ENCODE measurements at places on chromosomes 2 and 18. TPM values are rescaled to one million over a fixed set of nuclear protein-coding genes. Genes with fewer than 3 reads are reported as not detected.
A peak's percentile ranks its signal among the peaks of the same experiment; 100 is the strongest.

- H3K27ac ChIP-seq = no peak overlapping the region
- peaks cover 91% of the 10 kb centered on the region for H3K4me1 ChIP-seq
- H3K27me3 ChIP-seq = no peaks in the 10 kb centered on the region
- H3K36me3 ChIP-seq = peaks cover 2% of the 10 kb centered on the region
- DNase-seq = no peak
Observed at GRCh38 chr2:46336283-46336959, 39.2 kb downstream of the EPAS1 start.

DNA sequence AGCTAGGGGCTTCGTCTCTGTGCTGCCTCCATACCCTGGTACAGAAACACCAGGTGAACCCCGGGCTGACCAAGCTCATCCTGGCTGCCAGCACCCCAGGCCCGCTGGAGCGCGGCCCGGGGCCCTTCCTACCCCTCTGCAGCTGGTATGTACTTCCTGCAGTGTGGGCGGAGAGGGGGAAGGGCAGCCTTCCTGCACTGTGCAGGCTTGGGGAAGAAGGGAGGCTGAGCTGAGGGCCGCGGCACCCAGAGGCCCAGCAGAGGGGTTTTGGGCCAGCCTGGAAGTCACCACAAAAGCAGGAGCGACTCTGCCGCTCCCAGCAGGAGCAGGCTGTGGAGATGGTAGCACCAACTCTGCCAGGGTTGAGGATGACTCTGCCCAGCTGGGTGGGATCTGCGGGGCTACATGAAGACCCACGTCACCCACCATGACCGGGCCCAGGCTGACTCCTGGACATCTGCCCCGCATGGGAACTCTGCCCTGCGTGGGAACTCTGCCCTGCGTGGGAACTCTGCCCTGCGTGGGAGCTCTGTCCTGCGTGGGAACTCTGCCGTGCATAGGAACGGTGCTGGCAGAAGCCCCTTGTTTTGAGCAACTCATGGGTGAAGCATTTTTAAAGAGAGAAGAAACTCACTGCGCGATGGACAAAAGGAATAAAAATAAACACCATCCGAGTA is 273.3 kb downstream of the NDUFA10 start:
- H3K36me3 ChIP-seq = no peaks in the 10 kb centered on the region
- no peak for DNase-seq

DNA sequence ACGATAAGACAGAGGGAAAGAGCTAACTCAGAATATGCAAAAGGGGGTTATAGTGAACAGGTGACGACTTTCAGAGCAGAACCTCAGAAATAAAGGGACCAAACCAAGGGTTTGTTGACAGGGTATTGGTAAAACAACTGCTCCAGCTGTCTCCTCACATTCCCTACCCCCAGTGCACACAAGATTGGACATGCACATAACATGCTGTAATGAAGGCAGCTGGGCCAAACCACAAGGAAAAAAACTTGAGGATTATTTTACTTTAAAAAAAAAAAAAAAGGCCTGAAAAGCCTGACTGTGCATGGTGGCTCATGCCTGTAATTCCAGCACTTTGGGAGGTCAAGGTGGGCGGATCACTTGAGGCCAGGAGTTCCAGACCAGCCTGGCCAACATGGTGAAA is 3.5 kb downstream of the RBM43 start:
- H3K27me3 ChIP-seq = peaks cover 2% of the 10 kb centered on the region
- DNase-seq = no peak
- peaks cover 19% of the 10 kb centered on the region for H3K4me1 ChIP-seq
- no peak overlapping the region for H3K4me3 ChIP-seq
- no peak overlapping the region for H3K27ac ChIP-seq
- no peaks in the 10 kb centered on the region for H3K36me3 ChIP-seq

- H3K27ac ChIP-seq = no peak overlapping the region
- H3K4me3 ChIP-seq = no peak overlapping the region
- no peaks in the 10 kb centered on the region for H3K4me1 ChIP-seq
- no peaks in the 10 kb centered on the region for H3K36me3 ChIP-seq
- H3K27me3 ChIP-seq = peaks cover 3% of the 10 kb centered on the region
Observed at GRCh38 chr18:76604935-76605240, 109.8 kb upstream of the ZNF516 start.

DNA sequence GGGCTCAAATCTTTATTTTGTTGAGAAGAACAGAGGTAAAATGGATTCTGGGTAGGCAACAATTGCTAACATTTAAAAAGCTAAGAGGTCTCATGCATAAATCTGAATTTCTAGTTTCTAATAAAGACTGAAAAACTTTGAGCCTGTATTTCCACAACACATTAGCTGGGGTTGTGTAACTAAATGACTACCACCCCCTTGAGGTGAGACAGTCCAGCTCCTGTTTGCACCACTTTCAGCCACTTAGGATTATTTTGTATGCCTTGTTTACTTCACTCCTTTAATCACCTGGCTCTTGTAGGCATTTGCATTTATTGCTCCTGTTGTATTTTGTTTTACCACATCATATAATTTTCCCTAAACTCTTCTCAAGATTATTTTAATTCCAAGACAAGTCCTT is 376.6 kb downstream of the PTH2R start:
- DNase-seq = peak; percentile 7
- no peaks in the 10 kb centered on the region for H3K27me3 ChIP-seq
- H3K27ac ChIP-seq = no peak overlapping the region
- H3K4me1 ChIP-seq = no peaks in the 10 kb centered on the region

GRCh38 chr2:113136828-113137775 is 9.7 kb downstream of the IL1RN start:
- peaks cover 8% of the 10 kb centered on the region for H3K36me3 ChIP-seq
- H3K4me1 ChIP-seq = peaks cover 63% of the 10 kb centered on the region
- H3K4me3 ChIP-seq = no peak overlapping the region
- DNase-seq = peak; percentile 59
- H3K27me3 ChIP-seq = no peaks in the 10 kb centered on the region

GRCh38 chr2:3604991-3605961 is 10.4 kb downstream of the COLEC11 start:
- no peaks in the 10 kb centered on the region for H3K27me3 ChIP-seq
- DNase-seq = peak; percentile 83
- no peaks in the 10 kb centered on the region for H3K36me3 ChIP-seq
- H3K4me3 ChIP-seq = peak overlapping the region; percentile 65

DNA sequence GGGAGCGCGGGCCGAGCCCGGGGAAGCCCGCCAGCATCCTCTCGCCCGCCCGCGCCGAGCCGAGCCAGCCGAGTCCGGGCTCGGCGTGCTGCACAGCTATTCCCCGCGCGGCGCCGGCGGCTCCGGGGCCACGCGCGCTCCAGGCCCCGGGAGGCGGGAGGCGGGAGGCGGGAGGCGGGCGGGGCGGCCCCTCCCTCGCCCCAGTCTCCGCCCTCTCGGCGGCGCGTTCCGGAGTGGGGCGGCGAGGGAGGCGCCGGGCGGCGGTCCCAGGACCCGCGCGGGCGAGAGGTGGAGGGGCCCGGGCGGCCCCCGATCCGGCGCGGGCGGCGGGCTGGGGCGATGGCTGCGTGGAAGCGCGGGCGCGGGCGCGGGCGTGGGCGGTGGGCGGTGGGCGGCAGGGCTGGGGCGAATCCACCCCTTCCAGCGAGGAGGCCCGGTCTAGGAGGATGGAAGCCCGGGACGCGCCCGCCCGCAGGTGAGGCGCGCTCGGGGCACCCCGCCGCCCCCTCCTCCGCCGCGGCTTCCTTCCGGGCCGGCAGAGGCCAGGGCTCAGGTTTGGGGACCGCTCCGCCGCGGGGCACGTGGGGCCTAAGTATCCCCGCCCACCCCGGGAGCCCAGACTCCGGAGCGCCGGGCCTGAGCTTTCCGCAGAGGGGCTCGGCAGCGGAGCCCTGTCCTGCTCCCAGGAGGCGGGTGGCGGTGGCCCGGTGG is at the start of gene ADCY3:
Gene ADCY3 (minus strand): TSS at position 140 of the 711 bp plus-strand sequence. CDS start 1,250 bp downstream, outside the sequence.
- H3K36me3 ChIP-seq = no peaks in the 10 kb centered on the region
- peak within 1 kb of the TSS; percentile 53 for H3K4me3 ChIP-seq
- H3K27ac ChIP-seq = no peak within 1 kb of the TSS

GRCh38 chr18:29823671-29824070 is 1218.9 kb downstream of the DSC3 start:
- H3K36me3 ChIP-seq = no peaks in the 10 kb centered on the region
- H3K4me3 ChIP-seq = no peak overlapping the region
- no peaks in the 10 kb centered on the region for H3K27me3 ChIP-seq
- DNase-seq = no peak
- H3K27ac ChIP-seq = no peak overlapping the region

DNA sequence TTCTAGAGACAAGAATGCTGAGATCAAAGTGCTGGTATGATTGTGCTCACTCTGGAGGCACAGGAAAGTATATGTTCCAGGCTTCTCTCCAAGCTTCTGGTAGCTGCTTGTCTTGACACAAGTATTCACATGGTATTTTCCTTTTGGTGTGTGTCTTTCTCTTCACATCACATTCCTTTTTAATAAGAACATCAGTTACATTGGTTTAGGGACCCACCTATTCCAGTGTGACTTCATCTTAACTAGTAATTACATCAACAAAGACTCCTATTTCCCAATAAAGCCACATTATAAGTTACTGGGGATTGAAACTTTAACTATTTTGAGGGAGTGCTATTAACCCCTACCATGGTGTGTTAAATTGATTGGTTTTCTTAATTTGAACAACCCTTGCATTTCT is 119.1 kb downstream of the FSIP2 start:
- H3K27me3 ChIP-seq = no peaks in the 10 kb centered on the region
- peaks cover 4% of the 10 kb centered on the region for H3K4me1 ChIP-seq
- H3K36me3 ChIP-seq = no peaks in the 10 kb centered on the region
- H3K27ac ChIP-seq = no peak overlapping the region
- no peak overlapping the region for H3K4me3 ChIP-seq

DNA sequence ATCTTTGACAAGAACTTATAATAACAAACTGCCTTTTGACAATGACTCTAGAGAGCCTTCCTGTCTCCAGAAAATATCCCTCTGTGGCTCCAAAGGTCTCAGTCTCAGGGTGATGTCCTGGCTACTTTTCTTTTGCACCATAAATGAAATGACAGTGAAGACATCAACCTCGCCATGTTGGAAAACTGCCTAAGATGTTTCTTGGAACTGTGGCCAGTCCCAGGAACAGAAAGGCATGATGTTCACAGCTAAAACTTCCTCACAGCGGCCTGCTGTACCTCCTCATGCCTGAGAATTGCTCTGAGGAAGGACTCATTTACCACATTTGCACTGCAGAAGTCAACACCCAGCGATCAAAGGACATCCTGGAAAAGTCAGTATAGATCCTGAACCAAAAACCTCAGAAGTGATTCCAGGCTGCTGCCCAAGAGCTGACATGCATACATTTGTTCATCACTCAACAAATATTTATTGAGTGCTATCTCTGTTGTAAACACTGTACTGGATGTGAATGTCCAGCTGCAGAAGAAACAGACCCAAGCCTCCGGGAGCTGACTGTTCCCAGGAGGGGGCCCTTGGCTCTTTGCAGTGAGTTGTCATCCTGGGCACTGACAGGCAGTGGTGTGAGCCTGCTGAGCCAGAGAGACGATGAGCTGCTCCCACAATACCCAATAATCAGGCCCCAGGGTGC is 64.3 kb upstream of the ACSL3 start:
- H3K27me3 ChIP-seq = no peaks in the 10 kb centered on the region
- no peaks in the 10 kb centered on the region for H3K36me3 ChIP-seq
- H3K4me1 ChIP-seq = peaks cover 85% of the 10 kb centered on the region
- H3K4me3 ChIP-seq = peak overlapping the region; percentile 51

- no peaks in the 10 kb centered on the region for H3K36me3 ChIP-seq
- no peak overlapping the region for H3K27ac ChIP-seq
- no peak overlapping the region for H3K4me3 ChIP-seq
- no peaks in the 10 kb centered on the region for H3K4me1 ChIP-seq
- no peak for DNase-seq
- H3K27me3 ChIP-seq = no peaks in the 10 kb centered on the region
Observed at GRCh38 chr2:56739413-56739812, 555.6 kb downstream of the CCDC85A start.

GRCh38 chr2:191158747-191159146 is 8.0 kb upstream of the STAT4 start:
- H3K4me3 ChIP-seq = no peak overlapping the region
- no peak for DNase-seq
- no peaks in the 10 kb centered on the region for H3K4me1 ChIP-seq
- H3K36me3 ChIP-seq = no peaks in the 10 kb centered on the region

DNA sequence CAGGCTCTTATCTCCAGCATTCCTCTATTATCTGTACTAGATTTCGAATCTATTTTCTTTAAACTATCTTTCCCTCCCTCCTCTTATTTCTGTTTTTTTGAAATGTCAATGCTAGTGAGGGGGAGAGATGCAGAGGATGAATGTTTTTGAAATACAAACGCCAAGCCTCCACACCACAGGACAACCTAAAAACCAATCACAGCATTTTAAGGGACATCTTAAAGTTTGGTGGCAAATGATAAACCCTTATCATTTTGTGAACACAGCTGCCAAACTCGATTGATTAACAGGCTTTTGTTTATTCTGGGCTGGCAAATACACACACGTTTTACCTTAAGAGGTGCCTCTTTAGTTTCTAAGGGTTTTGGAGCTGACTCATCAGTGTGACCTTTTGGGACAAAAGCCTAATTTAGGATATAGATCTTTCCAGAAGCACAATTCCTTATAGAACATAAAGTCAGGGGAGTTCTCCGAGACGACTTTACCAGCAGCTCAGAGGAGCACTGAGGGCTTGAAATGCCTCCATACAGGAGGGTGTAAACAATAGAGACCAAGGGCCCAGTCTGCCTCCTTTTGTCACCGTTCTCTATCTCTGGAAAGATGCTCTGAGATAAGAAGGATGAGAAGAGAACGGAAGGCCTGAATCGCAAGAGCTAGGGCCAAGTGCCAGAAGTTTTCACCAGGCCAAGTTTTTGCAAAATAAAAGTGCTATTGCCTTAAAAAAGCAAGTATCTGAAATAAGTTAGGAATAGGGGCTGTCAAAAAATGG is 4.2 kb upstream of the MEIS1 start:
- no peak for DNase-seq
- H3K4me3 ChIP-seq = no peak overlapping the region
- peaks cover 27% of the 10 kb centered on the region for H3K27me3 ChIP-seq
- H3K4me1 ChIP-seq = peaks cover 22% of the 10 kb centered on the region
- no peaks in the 10 kb centered on the region for H3K36me3 ChIP-seq

- H3K36me3 ChIP-seq = no peaks in the 10 kb centered on the region
- H3K4me3 ChIP-seq = no peak overlapping the region
- no peak for DNase-seq
- H3K27me3 ChIP-seq = no peaks in the 10 kb centered on the region
- H3K27ac ChIP-seq = no peak overlapping the region
- peaks cover 8% of the 10 kb centered on the region for H3K4me1 ChIP-seq
Observed at GRCh38 chr2:54054271-54054670, 61.1 kb upstream of the ACYP2 start.

- H3K4me3 ChIP-seq = no peak overlapping the region
- no peaks in the 10 kb centered on the region for H3K27me3 ChIP-seq
- no peaks in the 10 kb centered on the region for H3K36me3 ChIP-seq
- DNase-seq = no peak
- H3K27ac ChIP-seq = no peak overlapping the region
Observed at GRCh38 chr2:47737191-47737975, 45.6 kb upstream of the MSH6 start.

FBXO48 gene
- 0.59 TPM for total RNA-seq

CIB4 gene
- not detected for total RNA-seq

RESP18 gene
- total RNA-seq = not detected

RAD51AP2 gene
- total RNA-seq = 0.11 TPM

RSAD2 gene
- total RNA-seq = 0.11 TPM

IL36A gene
- total RNA-seq = not detected

IL36G gene
- total RNA-seq = not detected

RANBP2 gene
- total RNA-seq = 87.0 TPM

Data from HepG2 (cell line).